ENCODE measurements at places on chromosomes 12 and 14. TPM values are rescaled to one million over a fixed set of nuclear protein-coding genes. Genes with fewer than 3 reads are reported as not detected.
A peak's percentile ranks its signal among the peaks of the same experiment; 100 is the strongest.

DNA sequence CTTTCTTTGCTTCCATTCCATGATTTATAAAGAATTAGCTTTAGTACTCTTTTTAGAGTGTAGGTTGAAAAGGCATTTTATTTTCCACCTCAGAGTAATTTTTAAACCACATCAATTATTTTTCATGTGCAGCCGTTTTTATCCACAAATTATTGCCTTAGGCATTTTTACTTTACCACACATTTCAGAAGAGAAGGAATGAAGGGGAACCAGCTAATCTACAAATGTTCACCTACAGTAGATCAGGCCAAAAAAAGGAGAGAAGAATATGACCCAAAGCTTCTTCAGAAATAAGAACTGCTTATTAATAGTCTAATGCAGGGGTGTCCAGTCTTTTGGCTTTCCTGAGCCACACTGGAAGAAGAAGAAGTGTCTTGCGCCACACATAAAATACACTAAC, 19.8 kb upstream of the NTN4 start:
- DNase-seq = no peak
- H3K4me3 ChIP-seq = no peak overlapping the region
- H3K27ac ChIP-seq = no peak overlapping the region
- H3K36me3 ChIP-seq = no peaks in the 10 kb centered on the region

DNA sequence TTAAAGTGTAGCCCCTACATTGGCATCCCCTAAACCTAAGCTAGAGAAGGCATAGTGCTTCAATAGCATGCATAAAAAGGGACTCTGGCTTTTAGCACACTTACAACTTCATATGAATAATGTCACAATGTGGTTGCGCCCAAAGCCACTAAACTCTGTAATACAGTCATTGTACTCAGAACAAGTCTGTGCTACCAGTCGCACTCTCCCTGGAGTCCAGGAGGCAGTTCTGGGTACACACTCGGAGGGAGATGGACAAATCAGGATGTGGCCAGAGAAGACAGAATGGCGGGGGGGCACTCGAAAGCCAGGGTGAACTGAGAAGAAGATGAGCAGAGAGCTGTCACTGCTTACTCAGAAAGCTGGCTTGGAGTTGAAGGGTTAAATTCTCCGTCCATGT, 10.6 kb downstream of the SAMD4A start:
- H3K36me3 ChIP-seq = no peaks in the 10 kb centered on the region
- no peaks in the 10 kb centered on the region for H3K27me3 ChIP-seq
- H3K4me1 ChIP-seq = peaks cover 79% of the 10 kb centered on the region
- no peak overlapping the region for H3K27ac ChIP-seq
- no peak overlapping the region for H3K4me3 ChIP-seq

DNA sequence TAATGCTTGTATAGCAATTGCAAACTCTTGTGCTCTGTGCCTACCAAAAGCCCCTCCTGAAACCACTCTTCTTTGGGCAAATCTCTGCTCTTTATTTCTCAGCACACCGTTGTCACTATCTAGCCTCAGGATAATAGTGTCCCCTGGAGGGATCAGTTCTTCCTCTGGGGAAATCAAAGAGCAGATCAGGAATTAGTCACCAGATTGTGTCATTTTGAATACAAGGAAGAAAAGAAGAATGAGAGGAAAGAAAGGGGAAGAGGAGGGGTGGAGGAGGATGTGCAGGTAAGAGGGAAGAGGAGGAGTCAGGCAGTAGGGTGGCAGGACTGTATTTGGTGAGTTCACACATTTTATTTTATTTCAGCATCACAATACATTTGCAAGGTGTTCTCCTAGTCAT, 256.4 kb downstream of the GRIN2B start:
- no peak overlapping the region for H3K27ac ChIP-seq
- H3K36me3 ChIP-seq = no peaks in the 10 kb centered on the region
- no peak for DNase-seq
- peaks cover 10% of the 10 kb centered on the region for H3K27me3 ChIP-seq
- no peak overlapping the region for H3K4me3 ChIP-seq

GRCh38 chr12:104632724-104633201, 176.0 kb downstream of the CHST11 start:
- no peak overlapping the region for H3K27ac ChIP-seq
- peaks cover 4% of the 10 kb centered on the region for H3K4me1 ChIP-seq
- H3K4me3 ChIP-seq = no peak overlapping the region

DNA sequence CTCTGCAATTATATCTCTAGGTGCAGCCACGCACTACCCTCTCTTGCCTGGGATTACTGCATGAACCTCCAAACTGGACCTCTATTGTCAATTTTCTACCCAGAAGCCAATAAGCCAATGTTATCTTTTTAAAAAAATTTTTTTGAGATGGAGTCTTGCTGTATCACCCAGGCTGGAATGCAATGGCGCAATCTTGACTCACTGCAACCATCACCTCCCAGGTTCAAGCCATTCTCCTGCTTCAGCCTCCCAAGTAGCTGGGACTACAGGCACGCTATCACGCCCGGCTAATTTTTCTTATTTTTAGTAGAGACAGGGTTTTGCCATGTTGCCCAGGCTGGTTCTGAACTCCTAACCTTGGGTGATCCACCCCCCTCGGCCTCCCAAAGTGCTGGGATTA, 11.2 kb upstream of the PXN start:
- no peak for DNase-seq
- H3K4me3 ChIP-seq = no peak overlapping the region
- no peak overlapping the region for H3K27ac ChIP-seq
- H3K4me1 ChIP-seq = no peaks in the 10 kb centered on the region

DNA sequence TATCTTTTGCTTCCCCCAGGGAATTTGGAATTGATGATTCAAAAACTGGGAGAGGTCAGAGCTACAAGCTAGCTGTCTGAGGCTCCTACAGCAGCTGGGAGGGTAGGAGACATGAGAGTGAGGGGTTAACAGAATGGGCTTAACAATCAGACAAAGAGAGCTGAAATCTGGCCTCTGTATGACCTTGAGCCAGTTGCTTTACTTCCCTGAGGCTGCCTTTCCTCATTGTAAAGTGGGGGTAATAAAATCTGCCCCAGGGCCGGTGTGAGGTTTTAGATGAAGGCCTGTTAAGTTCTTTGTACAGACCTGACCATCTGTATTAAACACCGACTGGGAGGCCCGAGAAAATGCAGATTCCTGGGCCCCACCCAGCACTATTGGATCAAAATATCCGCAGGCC, 164.3 kb upstream of the NOS1 start:
- no peak overlapping the region for H3K27ac ChIP-seq
- peaks cover 11% of the 10 kb centered on the region for H3K4me1 ChIP-seq
- no peak for DNase-seq
- H3K27me3 ChIP-seq = no peaks in the 10 kb centered on the region
- H3K36me3 ChIP-seq = no peaks in the 10 kb centered on the region

- H3K4me1 ChIP-seq = peaks cover 20% of the 10 kb centered on the region
- peak; percentile 5 for DNase-seq
- peaks cover 67% of the 10 kb centered on the region for H3K27me3 ChIP-seq
- no peak overlapping the region for H3K27ac ChIP-seq
- H3K4me3 ChIP-seq = peak overlapping the region; percentile 60
Measured at GRCh38 chr12:72271451-72272090, 599 bp upstream of the TRHDE start.

- H3K4me3 ChIP-seq = no peak overlapping the region
- no peak overlapping the region for H3K27ac ChIP-seq
- no peaks in the 10 kb centered on the region for H3K27me3 ChIP-seq
Measured at GRCh38 chr12:75564398-75564797, 53.0 kb upstream of the KRR1 start.

DNA sequence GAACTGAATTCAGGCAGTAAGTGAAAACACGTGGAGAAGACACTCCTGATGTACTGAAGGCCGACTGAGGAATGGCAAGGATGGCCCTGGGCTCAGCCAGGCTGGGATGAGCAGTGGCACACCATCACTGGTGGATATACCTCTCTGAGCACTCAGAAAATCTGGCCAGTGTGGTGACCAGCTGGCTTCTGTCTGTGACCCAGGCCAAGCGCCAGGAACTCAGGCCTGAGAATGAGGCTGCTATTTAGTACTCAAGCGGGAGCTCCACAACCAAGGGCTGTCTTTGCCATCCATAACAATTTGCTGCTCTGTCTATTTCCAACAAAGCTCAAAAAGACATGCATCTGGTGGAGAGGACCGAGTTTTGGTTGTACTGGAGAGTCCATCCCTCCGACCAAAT, 586.3 kb downstream of the BCL11B start:
- H3K27me3 ChIP-seq = peaks cover 4% of the 10 kb centered on the region
- no peaks in the 10 kb centered on the region for H3K4me1 ChIP-seq
- no peaks in the 10 kb centered on the region for H3K36me3 ChIP-seq
- H3K27ac ChIP-seq = no peak overlapping the region
- DNase-seq = no peak
- H3K4me3 ChIP-seq = no peak overlapping the region

- DNase-seq = no peak
- H3K4me1 ChIP-seq = no peaks in the 10 kb centered on the region
- no peaks in the 10 kb centered on the region for H3K36me3 ChIP-seq
- H3K4me3 ChIP-seq = no peak overlapping the region
- no peak overlapping the region for H3K27ac ChIP-seq
Measured at GRCh38 chr12:85747941-85748495, 88.2 kb downstream of the RASSF9 start.

DNA sequence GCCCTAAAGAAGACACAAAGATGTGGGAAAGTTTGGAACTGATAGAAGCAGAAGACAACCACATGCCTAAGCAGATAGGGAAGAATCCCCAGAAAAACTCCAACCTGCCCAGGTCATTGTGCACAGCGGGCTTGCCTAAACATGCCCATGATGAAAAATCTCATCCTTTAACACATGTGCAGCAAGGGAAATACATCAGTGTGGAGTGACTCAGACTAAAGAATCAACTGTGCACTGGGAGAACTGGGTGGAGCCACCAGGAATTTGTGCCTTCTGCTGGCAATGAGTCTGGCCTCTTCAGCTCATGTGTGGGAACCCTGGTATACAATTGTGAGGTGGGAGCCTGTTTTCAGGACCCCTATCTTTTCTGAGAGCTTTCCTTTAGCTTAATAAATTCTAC, 398.5 kb downstream of the FSCB start:
- H3K27ac ChIP-seq = no peak overlapping the region
- no peaks in the 10 kb centered on the region for H3K36me3 ChIP-seq
- H3K4me1 ChIP-seq = no peaks in the 10 kb centered on the region
- H3K4me3 ChIP-seq = no peak overlapping the region

- H3K4me3 ChIP-seq = no peak overlapping the region
- no peaks in the 10 kb centered on the region for H3K27me3 ChIP-seq
- DNase-seq = no peak
- H3K4me1 ChIP-seq = peaks cover 17% of the 10 kb centered on the region
- H3K27ac ChIP-seq = no peak overlapping the region
Measured at GRCh38 chr12:112427760-112428159, 9.0 kb downstream of the PTPN11 start.

DNA sequence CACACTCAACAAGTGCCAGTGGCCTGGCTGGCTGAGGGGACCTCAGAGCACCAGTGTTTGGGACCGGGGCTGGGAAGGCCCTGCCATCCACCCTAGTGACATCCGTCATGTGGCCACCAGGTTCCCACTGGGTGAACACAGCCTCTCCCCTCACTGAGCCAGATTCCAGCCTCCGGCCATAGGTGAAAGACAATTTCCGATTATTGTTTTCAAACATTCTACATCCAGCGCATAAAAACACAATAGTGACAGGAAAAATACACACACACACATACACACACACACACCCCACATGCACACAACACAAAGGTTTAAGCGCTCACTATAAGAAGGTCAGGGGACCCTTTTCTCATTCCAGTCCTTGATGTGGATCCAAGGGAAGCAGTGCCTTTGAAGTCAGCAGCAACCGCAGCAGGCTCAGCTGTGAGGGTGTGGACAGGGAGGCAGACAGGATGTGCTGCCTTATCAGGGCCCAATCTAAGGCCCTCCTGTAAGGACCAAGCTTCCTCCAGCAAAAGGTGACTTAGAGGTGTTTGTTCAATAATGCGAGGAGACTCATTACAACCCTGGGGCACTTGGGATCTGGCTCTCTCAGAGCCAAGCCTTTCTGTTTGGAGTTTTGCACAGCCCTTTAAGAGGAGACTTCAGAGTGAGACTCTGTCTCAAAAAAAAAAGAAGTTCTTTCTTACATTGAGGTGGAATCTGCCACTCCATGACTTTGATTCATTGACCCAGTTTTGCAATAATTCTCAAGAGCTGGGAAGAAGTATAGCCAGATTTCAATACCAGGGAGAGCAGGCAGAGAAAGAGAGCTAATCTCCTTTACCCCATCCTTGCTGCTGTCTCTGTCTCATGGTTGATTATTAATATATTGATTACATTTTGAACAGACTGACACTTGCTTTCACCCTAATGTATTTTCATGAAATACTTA, 227.8 kb downstream of the ZFP36L1 start:
- no peak overlapping the region for H3K4me3 ChIP-seq
- DNase-seq = no peak
- peaks cover 13% of the 10 kb centered on the region for H3K4me1 ChIP-seq
- no peaks in the 10 kb centered on the region for H3K36me3 ChIP-seq

Gene TOMM20L
- not detected for total RNA-seq

Gene MGST1
- 7.7 TPM for total RNA-seq

Gene RASAL1
- not detected for total RNA-seq

Gene NKX2-8
- not detected for total RNA-seq
